ENCODE measurements at places on chromosomes 7 and 10.

- no peak for DNase-seq
Observed at GRCh38 chr7:109611656-109612055, 1042.0 kb downstream of the DNAJB9 start.

- no peak for DNase-seq
Observed at GRCh38 chr7:34982371-34983019, 54.8 kb downstream of the DPY19L1 start.

GRCh38 chr10:71059054-71059818 is 153.1 kb upstream of the UNC5B start:
- no peak for DNase-seq

- DNase-seq, result no peak
Observed at GRCh38 chr7:14995774-14996173, 93.2 kb upstream of the DGKB start.

DNA sequence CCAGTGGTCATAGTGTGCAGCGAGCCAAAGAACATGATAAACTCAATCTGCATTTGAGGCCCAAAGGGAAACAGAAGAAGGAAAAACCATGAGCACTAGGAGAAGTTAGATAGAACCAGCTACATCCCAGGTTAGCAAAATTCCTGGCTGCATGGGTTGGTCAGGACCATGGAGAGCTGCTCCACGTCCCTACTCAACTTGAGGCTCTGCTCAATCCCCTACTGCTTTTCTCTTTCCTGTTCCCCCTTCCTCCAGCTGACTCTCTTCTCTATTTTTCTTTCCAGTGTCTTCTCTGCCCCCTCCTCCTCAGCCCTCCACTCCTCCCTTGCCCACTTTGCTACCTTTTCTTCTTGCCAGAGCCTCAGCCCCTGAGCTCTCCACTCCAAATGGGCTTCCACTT is 21.9 kb upstream of the VSIR start:
- peak; percentile 76 for DNase-seq

DNA sequence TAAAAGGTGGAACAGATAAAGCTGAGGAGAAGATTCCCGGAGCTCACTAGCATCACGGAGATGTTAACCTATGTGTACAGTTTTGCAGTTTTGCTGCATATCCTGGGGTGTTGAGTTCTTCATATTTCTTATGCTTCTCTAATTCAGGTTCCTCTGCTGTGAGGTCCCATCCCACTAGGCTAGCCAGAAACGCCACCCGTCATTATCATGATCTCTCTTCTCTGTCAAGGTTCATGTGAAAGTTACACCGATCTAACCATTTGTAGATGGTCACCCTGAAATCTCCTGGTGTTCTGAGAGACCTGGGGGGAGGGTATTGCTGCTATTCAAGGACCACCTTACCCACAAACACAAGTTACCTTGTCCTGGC is 136.3 kb downstream of the CCDC71L start:
- no peak for DNase-seq

DNA sequence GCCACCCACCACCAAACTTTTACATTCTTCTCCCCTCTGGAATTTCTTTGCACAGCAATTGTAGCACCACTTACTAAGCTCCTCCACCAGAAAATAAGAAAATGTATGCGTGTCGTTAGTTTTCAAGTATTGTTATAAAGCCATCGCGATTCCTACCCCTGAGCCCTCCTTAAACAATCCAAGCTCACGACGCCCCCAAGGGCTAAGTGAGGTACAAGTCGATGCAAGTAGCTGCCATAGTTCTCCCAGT is 1.3 kb downstream of the FRAT2 start:
- DNase-seq, result peak; percentile 62

DNA sequence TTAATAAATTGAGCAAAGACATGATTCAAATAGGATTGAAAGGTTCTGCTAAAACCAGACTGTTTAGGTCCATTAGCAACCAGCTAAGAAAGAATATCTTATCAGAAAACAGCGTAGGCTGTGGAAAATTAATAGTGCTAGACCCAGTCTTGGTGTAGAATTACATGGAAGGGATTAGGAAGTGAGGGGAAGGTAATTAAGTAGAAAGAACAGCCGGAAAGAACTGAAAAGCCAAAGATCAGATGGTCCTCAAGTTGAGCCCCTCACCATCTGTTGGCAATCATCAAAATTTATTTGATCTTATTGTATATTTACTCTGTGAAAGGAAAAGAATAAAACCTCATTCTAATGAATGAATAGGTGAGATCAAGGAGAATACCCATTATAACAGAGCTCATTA is 50.1 kb downstream of the COL1A2 start:
- peak; percentile 15 for DNase-seq

- no peak for DNase-seq
Observed at GRCh38 chr7:100376066-100376465, 2.8 kb downstream of the PILRA start.

DNA sequence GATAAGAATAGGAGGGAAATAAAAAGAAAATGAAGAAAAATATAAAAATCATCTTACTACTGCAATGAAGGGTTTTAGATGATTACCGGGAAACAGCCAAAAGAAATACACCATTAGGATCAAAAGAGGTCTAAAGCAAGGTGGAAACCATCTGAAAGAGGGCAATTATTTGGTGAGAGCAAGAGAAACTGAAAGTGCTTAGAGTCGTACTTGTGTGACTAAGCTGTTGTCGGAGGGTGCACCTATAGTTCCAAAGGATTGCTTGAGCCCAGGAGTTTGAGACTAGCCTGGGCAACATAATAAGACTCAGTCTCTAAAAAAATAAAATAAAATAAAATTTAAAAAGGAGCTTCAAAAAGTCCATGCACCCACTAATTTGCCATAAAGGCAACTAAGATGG is 169.5 kb downstream of the DKK1 start:
- DNase-seq, result no peak

GRCh38 chr7:112940314-112940732 is 146.3 kb downstream of the GPR85 start:
- DNase-seq, result no peak

DNA sequence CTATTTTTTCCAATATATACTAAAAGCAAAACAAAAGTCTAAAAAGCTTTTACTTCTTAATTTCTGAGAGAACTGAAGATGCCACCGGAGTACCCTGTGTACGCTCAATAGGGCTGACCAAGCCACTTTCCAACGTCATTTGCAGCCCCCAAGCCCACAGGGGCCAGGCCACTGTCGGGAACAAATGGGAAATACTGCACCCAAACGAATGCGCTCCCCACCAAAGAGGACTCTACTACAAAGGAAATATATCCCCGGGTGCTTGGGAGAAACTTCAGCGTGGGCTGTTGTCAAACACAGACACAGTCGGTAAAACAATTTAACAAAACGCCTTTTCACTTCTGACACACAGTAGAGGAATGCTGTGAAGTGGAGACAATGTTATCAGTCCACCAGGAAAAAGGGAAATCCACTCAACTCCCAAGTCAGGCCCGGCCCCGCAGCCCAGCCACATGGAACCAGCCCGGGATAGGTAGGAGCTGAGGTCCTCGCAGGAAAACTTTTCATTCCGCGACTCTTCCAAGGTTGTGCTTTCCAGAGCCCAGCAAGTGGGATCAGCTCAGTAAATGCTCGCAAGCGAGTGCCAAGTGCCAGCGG is 1.4 kb downstream of the PARD3 start:
- DNase-seq, result no peak

- no peak for DNase-seq
Observed at GRCh38 chr10:74586088-74586585, 240.3 kb upstream of the KAT6B start.
